DND-41 (cell line): ENCODE measurements at places on chromosomes 4 and X.

- no peak for DNase-seq
Observed at GRCh38 chrX:65894133-65894532, 145.7 kb downstream of the VSIG4 start.

GRCh38 chrX:132114607-132115006, 13.2 kb downstream of the FRMD7 start:
- DNase-seq = no peak

DNA sequence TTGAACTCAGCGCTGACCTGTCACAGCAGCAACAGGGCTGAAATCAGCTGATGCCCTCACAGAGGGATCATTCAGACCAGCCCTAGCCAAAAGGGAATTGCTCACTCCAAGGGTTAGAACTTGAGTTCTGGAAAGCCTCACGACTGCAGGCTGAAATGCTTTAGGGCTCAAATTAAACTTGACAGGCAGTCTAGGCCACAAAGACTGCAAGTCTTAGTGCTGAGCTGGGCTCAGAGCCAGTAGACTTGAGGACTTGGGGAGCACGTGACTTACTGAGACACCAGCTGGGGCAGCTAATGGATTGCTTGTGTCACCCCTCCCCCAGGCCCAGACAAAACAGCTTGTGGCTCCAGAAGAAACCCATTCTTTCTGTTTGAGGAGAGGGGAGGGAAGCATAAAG, 119.0 kb upstream of the SLC6A14 start:
- DNase-seq = no peak

GRCh38 chrX:141320801-141321200, 78.5 kb upstream of the SPANXC start:
- DNase-seq = no peak

DNA sequence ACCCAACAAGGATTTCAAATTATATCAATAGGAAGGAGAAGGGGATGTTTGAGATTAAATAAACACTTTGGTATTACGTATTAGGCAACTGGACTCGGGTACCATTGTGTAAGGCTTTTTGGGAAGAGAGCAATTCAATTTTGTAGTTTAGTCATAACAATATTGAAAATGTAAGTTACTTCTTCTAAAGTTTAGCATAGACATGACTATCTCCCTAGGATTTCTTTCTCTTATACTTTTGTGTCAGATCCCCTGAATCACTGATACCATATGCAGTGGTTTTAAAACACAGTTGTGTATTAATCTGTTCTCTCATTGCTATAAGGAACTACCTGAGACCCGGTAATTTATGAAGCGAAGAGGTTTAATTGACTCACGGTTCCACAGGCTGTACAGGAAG, 123.8 kb upstream of the FAM9C start:
- no peak for DNase-seq

DNA sequence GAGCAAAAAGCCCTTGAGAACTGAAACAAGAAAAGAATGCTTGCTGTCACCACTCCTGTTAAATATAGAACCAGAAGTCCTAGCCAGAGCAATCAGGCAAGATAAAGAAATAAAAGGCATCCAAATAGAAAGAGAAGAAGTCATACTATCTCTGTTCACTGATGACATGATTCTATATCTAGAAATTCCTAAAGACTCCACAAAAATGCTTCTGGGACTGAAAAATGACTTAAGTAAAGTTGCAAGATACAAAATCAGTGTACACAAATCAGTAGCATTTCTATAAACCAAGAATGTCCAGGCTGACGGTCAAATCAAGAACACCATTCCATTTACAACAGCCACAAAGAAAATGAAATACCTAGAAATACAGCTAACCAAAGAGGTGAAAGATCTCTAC, 552.7 kb upstream of the SLIT2 start:
- DNase-seq = no peak

- no peak for DNase-seq
Observed at GRCh38 chr4:17531538-17532285, 16.7 kb downstream of the CLRN2 start.

- DNase-seq = peak; percentile 25
Observed at GRCh38 chrX:153598541-153599191, at the start of gene CCNQ. Gene CCNQ (minus strand): TSS chrX:153599139. CDS start chrX:153599073, 66 bp downstream.

GRCh38 chr4:9919047-9919446, 102.2 kb downstream of the SLC2A9 start:
- DNase-seq = no peak

GRCh38 chr4:38161208-38162113, 201.3 kb downstream of the PTTG2 start:
- DNase-seq = no peak

DNA sequence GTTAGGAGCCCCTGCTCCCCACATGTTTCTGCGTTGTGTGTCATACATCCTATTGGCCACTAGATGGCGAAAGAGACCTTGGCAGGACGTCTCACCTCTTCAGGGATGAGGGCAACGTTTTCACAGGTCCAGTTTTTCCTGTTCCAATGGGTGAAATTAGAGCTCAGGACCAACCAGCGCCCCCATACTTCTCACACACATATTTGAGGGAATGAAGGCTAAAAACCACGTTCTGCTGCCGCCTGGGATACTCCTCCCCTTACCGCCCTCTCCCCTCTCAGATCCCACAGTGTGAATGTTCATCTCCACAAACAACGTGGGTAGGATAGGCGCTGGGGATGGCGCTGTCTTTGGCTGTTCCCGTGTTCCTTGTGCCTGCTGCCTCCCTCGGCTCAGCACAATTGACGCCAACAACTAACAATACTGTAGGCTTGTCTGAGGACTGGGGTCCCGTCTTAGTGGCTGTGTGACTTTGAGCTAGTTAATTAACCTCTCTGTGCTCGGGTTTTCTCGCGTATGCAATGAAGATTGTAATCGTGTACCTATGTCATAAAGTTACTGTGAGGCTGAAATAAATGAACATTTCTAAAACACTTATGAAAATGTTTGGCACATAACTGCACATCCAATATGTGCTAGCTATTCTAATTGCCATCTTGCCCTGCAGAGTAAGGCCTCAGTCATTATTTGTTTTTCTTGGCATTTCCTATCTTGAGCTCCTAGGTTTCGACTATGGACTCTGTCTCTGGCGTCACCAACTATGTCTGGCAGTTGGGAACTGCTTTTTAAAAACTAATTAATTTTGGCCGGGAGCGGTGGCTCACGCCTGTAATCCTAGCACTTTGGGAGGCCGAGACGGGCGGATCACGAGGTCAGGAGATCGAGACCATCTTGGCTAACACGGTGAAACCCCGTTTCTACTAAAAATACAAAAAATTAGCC, 181.3 kb upstream of the STK26 start:
- peak; percentile 37 for DNase-seq

DNA sequence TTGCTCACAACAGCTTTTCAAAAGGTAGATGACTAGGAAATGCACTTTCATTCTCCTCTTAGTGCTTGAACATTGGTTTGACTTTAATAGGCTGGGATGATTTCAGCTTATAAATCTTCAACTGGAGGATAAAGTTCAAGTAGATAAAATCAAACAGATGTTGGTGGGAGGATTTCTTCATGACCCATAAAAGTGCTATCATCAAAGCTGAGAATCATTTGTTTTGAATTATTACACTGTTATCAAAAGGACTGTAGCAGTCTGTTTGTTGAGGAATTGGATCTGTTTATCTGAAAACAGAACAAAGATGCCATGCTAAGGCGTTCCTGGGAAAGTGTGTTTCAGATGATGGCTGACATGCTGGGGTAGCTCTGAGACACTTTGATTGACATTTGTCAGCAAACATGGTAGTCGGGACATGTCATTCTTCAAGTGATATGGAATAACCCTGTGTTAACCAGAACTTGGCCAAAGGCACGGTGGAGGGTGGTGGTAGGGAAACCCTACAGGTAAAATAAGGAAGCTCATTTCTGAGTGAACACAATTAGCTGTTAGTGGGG, 304.0 kb upstream of the PITX2 start:
- DNase-seq = no peak

DNA sequence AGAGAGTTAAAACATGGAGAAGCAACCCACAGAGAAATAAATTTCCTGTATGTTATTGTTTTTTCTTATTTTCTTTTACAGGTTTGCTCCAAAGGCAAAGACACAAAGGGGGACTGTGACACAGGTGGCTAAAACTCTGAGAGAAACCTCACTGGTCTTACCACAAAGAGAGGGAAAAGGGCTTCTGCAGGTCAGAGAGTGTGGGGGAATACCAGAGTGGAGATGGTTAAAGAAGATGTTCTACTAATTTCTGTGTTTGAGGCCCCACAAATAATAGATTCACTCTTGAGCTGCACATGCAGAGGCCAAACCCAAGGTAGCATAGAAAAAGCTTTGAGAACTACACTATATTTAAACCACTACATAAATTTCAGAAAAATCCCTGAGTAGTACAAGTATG, 151.3 kb downstream of the GABRA3 start:
- no peak for DNase-seq

GRCh38 chr4:95161781-95162469, 386.8 kb downstream of the UNC5C start:
- DNase-seq = no peak

- DNase-seq = no peak
Observed at GRCh38 chr4:88528861-88529260, 5.3 kb upstream of the PYURF start.

DNA sequence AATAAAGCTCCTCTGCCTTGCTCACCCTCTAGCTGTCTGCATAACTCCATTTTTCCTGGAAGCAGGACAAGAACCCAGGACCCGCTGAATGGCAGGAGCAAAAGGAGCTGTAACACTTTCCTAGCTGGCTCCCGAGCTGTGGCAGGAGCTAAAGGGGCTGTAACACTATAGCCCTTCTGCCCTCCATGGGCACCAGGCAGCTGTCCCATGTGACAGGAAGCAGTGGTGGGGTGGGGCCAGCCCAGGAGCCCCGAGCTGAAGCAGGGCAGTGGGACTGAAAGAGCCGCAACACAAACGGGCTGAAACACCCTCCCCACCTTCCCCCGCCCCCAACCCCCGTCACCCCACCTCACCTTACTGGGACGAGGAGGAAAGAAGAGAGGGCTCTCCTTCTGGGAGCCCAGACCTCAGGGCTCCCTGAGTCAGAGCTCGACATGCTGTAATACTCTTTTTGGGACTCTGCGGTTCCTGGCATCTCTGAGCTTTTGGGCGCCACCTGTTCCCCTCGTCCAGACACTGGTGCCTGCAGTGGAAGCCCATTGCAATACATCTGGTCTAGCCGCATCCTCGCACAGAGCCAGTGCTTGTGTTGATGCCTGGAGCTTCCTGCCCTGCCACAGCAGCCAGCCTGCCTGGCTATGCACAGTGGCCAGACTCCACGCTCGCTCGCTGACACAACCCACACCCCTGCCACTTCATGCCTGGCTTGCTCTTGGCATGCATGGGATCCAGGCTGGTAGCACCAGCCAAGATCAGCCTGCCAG, 39.4 kb downstream of the PPM1K start:
- peak; percentile 78 for DNase-seq

DNA sequence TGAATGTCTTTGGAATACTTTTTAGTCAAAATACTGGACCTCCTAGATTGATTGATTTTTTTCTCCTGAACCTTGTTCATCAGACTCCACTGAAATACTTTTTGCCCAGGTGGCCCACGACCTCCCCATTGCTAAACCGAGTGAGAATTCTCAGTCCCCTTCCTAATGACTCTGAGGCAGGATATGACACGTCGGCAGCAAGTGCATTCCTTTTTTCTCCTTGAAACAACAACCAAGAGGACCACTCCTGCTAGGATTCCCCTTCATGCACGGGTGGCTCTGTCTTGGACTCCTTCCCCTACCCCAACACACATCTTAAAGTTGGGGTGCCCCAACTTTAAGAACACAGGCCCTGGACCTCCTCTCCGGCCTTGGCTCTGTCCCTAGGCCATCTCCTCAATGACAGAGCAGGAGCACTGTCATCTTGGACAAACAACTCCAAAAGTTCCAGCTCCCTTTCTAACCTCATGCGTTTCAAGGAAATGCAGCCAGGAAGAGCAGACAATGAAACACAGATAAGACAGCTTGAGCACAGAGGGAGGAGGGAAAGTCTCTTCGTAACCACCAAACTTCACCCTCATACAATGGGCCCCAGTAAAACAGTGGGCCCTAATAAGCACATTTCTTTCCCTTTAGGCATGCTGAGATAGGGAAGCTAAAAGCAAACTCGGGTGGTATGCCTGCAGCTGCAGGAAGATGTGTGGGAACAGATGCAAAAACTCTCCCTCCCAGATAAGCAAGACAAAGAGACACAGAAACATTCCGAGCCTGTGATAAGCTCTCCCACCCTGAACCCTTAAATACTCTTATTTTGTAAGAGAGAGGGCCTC, 33.9 kb downstream of the ZBTB49 start:
- no peak for DNase-seq

- DNase-seq = no peak
Observed at GRCh38 chr4:158098802-158099201, 74.0 kb downstream of the GASK1B start.

- DNase-seq = no peak
Observed at GRCh38 chr4:38509551-38509950, 154.4 kb upstream of the KLF3 start.

- no peak for DNase-seq
Observed at GRCh38 chr4:58119298-58119697, 1009.1 kb upstream of the IGFBP7 start.

GRCh38 chr4:53852343-53852742, 212.1 kb downstream of the CHIC2 start:
- DNase-seq = no peak

DNA sequence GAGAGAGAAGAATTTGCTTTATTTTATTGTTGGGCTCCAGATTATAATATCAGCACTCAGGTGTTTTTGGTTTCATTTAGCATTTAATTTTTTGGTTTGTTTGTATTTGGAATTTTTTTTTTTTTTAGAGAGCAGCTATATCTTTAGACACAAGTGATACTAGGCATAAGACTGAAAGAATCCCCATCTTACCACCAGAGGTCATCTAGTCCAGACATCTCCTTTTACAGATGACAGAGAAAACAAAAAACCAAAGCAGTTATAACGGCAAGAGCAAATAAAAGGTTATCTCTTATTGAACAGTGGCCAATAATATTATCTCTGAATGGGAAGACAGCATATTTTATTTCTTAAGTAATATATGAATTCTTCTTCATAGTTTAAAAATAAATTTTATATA, 22.8 kb downstream of the USP38 start:
- DNase-seq = no peak

DNA sequence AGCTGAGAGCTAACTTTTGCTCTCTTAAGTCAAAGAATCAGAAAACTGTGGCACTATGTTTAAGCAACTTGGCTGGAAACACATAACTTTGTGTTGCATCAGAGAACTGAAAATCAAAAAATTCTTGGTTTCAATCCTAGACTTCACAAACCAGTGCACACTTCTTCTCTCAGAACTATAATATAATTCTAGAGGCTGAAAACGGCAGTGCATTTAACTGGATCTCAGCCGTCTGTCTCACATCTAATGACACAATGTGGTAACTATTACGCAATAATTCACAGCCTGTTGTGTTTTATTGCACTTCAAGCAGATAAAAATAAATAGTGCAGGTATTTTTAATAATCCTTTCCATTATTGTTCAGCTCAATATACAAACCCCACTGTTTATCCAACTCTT, 260.6 kb upstream of the DIAPH2 start:
- no peak for DNase-seq
